Right ventricle myocardium inferior (tissue), 1 donor: ENCODE measurements at places on chromosomes 11 and 22.

DNA sequence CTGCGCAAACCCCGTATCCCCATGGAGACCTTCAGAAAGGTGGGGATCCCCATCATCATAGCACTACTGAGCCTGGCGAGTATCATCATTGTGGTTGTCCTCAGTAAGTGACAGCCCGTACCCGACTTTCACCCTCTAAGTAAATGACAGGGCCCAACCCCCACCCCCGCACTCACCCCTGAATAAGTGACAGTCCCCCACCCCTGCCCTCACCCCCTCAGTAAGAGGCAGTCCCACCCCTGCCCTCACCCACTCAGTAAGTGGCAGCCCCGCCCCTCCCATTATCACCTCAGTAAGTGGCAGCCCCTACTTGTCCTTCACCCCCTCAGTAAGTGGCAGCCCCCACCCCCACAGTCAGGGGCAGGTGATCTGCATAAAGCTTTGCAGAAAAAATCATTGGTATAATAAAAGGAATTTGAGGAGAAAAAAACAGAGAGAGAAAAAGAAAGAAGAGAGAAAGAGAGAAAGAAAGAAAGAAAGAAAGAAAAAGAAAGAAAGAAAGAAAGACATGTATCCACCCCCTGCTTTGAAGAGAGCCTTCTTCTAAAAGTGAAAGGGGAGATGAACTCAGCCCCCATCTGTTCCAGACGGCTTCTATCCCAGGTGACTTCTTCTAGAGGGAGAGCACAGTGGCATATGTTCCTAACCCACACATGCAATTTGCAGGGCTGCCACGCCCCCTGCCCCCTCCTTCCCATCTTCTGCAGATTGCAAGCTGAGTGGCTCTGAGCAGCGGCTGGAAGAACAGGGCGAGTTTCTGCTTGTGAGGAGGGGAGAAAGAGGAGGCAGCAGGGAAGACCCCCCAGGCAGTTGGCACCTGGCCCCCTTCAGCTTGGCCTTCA is 12.5 kb upstream of the SMIM35 start:
- no peak for DNase-seq

DNA sequence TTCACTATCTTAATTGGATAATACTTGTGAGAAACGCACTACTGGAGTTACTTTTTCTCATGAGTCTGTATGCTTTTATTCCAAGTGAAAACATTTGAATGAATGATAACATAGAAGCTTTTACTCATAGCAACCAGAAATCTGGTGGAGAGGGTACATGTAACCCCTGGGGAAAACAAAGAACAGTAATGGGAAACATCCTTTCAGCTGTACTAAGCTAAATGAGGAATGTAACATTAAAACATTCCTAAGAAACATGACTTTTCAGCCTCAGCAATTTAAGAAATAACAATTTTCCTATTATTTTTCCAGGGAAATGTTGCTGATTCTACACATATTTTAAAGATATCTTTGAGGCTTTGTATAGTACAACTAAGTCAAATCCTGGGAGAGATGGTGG is 97.2 kb upstream of the CEP126 start:
- DNase-seq, result no peak

DNA sequence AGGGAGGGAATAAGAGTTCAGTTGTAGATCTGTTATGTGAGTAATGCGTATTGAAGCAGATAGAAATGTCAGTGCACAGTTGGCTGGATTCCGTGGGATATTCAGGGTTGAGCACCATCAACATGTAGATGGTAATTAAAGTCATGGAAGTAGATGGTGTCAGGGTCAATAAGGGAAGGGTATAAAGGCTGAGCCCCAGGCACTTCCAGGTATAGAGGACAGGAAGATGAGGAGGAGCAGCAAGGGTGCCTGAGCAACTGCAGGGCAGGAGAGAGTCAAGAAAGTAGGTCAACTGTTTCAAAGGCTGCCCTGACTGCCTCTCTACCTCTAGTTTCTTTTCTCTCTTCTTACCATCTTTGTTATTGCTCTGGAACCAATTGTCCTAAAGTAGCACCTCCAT is 85.9 kb downstream of the MICAL2 start:
- no peak for DNase-seq

GRCh38 chr22:45997777-45998637 is 21.0 kb upstream of the WNT7B start:
- DNase-seq, result peak; percentile 23

GRCh38 chr22:40270031-40270430 is 76.3 kb upstream of the ADSL start:
- DNase-seq, result no peak

- no peak for DNase-seq
These were observed 1017.0 kb upstream of the CNTN5 start for GRCh38 chr11:98003606-98004371.

DNA sequence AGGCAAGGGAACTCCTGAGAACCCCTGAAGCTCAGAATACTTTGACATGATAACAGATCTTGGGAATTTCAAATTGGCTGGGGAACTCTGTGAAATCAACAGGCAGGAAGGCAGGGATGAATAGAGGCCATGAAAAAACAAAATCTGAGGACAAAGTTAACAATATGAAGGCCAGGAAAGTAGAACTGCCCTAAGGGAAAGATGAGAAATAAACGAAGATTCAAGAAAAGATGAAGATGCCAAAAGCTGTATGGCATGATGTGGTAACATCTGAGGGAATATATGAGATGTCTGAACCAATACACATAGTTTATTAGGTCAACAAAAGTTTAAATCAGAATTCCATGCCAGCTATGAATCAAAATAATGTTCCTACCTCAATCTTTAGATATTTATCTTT is 25.0 kb downstream of the SERGEF start:
- DNase-seq, result no peak

DNA sequence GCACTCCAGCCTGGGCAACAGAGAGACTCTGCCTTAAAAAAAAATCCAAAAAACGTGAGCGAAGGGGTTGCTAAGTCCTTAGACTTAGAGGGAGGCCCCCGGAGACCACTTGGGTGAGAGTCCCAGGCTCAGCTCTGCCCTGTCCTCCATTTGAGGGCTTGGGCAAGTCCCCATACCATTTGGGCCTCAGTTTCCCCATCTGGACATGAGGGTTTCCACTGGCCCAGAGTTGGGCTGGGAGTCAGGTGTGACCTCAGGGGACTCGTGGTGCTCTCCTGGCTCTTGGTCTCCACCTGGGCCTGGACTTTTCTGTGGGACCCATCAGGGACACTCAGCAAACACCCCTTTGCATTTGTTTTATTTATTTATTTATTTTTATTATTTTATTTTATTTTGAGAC is 35.2 kb upstream of the CSNK1E start:
- DNase-seq, result no peak

DNA sequence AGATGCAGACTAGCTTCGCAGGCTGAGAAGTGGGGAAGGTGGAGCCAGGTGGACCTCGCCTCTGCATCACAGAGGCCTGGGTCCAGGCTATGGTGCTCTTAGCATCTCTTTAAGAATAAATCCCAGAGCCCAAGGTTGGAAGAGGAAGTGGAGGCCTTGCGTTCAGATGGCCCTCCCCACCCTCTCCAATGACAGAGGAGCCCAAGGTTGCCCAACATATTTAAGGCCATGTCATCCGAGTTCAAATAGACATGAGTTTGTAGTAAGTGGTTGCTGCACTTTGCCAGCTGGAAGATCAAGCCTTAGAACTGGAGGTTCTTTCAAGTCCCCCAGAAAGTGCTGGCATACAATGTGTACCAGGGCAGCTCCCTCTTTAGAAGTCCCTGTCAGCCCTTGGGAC is 47.1 kb upstream of the HORMAD2 start:
- no peak for DNase-seq

DNA sequence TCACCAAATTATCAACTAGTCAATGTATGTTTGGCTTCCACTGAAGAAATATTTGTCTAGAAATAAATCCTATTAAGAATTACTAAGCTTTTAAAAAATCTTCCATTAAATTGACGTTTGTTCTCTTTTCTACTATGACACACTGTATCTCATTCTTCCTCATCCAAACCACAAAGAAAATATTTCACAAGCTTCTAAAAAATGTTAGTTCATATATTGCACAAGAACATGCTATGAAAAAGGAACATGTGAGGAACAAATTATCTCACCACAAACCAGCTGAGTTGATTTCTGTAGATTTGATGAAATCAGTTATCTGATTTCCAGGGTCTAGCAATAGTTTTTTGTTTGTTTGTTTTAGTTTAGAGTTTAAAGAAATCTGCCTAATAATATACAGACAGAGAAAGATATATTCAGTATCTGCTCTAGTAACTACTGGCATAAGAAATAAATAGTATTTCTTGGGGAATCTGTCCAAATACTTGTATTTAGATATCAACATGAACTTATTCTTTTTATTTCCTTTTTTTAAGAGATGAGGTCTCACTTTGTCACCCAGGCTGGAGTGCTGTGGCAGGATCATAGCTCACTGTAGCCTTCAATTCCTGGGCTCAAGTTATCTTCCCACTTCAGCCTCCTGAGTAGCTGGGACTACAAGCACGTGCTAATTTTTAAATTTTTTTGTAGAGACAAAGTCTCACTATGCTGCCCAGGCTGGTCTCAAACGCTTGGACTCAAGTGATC is 161.7 kb downstream of the ATG16L2 start:
- DNase-seq, result no peak

DNA sequence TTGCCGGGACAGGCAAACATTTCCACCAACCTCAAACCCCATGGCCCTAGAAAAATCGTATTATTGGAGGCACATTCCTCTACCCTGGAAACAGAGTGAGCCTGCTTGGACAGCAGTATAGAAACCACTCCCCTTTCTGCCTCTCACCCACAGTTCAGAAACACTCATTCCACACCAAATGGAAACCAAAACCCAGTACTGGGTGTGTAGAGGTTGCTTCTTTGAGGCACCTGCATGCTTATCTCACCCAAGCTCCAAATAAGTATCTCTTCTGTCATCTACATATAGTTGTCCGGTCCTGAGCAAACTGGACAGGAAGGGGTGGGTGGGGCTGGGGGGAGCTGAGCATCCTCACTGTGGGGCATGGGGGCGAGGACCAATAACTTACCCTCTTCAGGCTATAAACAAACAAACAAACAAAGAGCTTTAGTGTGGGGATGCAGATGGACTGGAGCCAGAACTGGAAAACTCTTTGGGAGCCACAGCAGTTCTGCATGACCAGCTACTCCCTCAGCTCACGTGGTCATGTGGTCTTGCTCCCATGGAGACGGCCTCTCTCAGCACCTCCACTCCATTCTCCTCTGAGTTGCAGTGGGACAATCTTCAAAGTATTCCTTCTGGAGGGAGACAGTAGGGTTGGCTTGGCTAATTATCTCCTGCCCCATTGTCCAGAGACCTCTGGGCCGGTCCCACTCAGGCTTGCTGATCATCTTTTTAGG is 1.0 kb upstream of the PLAAT2 start:
- no peak for DNase-seq

DNA sequence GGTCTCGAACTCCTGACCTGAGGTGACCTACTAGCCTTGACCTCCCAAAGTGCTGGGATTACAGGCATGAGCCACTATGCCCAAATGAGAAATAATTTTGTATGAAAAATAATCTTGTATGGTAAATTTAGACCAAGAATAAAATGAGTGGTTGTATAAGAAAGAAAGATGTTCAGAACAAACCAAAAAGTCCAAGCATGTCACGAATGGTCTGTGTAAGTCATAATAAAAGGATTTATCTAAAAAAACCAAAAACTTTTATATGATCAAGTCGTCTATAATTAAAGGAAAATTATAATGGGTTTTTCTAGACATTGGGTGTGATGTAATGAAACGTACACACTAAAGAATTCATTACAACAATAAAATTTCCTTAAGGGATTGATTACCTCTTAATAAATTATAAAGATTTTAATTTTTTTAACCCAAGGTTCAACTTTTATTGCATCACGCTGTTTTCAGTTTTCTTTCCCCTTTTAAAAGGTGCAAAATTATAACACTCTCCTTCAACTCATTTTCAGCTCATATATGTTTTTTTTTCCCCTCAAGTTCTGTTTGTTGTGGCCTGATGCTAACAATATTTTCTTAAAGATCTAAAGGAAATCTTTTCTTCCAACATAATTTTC is 8.9 kb upstream of the AQP11 start:
- DNase-seq, result no peak

GRCh38 chr11:87425943-87426342 is 388.2 kb downstream of the TMEM135 start:
- DNase-seq, result no peak

- DNase-seq, result no peak
These were observed 13.8 kb downstream of the SDHD start for GRCh38 chr11:112100462-112100861.
